Tongue (tissue), 3 donors: ENCODE measurements at places on chromosomes 13 and 19.

GRCh38 chr19:37470216-37470615, 1.1 kb downstream of the ZNF570 start:
- no peak for DNase-seq

DNA sequence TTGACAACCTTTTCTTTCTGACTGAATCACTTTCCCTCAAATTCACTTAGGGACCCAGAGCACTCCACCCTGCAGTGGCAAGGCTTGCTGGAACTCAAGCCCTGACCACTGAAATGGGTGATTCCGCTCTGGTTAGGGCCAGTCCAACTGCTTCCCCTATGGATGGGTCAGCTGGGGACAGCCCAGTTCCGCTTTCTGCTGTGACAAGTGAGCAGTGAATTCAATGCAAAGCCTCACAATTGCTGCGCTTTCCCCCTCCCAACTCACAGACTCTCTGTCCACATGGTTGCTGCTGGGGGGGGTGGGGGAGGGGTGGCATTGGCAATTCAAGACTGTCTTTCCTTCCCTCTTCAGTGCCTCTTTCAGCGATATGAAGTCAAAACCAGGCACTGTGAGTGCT, 18.7 kb downstream of the CD70 start:
- DNase-seq: no peak

DNA sequence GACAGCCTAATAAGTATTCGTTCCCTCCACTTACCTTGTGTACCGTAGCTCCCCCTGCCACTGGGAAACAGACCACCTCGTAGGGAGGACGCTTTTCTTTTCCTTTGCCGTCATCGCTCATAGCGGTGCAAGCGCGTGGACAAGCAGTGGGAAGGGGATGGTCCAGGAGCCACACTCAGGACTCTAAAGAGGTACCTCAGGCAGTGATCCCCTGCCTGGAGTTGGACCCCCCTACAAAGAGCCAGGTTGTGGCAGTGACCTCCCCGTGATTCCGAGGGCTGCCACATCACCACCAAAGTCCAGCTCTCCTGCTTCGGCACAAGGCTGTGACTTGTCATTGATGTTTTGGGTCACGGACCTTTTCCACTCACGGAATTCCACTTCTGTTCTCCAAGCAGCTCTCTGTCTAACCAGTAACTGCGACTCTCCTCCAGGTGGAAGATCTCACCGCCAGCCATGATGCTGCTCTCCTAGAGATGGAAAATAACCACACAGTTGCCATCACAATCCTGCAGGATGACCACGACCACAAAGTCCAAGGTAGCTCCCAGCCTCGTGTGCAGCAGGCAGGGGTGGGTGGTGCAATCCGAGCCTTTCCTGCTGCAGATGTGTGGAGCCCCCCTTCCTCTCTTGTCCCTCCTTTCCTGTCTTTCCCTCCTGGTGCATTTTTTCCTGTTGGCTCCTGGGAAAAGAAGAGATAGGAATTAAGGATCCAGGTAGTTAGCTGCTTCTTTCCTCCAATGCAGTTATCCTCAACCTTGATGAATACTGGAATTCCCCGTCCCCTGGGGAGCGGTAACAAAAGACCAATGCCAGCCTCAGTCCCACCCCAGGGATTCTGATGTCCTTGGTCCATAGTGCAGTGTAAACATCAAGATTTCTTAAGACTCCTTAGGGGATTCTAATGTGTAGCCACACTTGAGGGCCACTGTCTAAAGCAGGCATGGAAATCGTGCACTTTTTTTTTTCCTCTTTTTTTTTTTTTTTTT, 107.7 kb downstream of the SLC7A1 start:
- no peak for DNase-seq

GRCh38 chr19:28296506-28296905, 916.4 kb downstream of the UQCRFS1 start:
- DNase-seq: no peak

DNA sequence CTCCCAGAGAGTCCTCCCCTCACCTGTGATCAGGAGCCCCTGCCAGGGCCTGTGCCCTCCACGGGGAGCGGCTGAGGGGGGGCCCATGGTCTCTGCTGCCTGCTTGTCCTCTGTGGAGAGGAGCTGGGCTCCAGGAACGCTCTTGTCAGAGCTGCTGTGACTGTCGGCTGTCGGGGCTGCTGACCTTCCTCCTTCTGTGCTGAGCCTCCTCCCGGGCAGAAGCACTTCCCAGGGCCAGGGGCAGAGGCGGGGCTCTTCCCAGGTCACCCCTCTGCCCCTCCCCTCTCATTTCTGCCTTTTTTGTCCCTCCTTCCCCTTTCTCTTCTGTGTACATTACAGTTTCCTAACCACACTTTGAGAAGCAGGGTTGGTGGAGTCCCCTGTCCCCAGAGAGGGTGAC, at the start of gene CEACAM4:
Gene CEACAM4, minus strand, starts transcription at position 198 of the 400 bp plus-strand sequence. Its CDS starts 111 bp downstream, at position 87.
- DNase-seq: no peak

GRCh38 chr13:99528547-99528946, 27.3 kb downstream of the TM9SF2 start:
- peak; percentile 33 for DNase-seq

DNA sequence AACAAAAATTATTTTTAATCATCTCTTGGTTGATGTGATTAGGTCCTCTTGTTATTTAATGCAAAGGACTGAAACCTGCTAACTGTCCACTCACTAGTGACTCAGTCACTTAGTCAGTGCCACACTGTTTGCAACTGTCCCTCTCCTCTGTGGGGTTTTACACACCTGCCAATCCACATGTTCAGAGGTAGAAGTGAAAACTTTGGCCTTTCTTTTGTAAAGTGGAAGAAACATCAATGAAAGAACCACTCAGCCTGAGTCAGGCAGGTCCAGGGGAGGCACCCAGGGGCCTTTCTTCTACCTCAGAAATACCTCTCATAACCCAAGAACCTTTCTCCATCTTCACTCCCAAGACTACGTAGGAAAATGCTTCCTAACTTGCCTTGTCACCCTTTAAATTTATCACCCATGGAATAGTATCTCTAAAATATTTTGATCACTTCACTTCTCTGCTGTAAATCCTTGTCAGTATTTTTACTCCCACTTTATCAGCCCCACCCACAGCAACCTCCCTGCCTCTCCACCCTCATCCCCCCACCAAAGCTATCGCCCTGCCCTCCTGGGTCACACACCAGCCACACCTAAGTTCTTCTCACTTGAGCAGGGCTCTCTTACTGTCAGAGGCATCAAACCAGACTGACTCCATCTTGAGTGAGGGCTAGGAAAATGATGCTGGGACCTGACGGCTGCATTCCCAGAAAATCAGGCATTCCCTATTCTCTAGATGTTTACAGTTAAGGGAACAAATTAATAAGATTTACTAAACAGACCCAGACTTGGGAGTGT, 29.6 kb upstream of the EEF1AKMT1 start:
- DNase-seq: no peak

DNA sequence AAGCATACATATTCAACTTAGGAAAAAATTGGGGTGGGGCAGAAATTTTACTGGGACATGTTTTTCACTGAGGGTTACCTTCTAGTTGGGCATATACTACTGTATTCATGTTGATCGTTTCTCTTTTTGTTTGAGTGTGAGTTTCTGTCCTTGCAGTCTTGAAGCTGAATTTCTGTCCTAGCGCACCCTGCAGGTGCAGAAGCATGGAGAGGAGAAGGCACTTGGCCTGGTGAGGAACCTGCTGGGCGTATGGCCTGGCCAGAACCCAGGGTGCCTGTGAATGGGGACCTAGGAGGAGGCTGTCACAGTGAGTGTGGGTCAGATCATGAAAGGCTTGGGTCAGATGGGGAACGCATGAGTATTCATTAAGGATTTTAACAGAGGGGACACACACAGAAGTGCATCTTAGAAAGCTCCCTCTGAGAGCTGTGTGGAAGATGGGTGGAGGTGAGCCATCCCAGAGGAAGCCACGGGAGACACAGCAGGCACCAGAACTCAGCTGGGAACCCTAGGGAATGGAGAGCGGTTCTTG, 36.8 kb downstream of the SERP2 start:
- no peak for DNase-seq

DNA sequence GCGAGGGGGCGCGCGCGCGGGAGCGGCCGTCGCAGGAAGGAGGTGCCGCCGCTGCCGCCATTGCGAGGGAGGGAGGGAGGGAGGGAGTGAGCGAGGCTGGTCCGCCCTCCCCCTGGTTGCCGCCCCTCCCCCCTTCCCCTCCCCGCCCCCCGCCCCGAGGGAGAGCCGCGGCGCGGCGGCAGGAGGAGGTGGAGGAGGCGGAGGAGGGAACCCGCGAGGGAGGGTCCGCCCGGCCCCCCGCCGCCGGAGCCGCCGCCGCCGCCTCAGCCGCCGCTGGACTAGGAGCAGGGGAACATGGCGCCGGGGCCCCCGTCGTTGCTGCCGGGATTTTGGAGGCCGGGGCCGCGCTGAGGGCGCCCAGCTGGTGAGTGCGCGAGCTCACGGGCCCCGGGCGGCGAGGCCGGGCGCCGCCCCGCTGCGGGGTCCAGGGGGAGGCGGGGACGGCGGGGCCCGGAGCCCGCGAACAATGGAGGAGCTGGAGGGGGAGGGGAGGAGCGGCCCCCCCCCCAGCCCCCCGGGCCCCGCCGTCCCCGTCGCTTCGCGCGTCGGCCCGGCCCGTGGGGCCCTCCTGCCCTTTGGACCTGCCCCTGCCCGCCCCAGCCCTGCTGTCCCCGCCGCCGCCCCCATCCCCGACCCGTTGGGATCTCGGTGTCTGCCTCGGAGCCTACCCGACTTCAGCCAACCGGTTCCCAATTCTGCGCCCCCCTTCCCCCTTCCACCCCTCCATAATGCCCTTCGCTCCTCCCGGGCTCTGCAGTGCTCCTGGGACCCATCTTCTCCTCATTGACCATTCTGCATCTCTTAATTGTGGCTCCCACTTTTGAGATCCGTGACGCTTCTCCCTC, at the start of gene ARHGAP35:
Gene ARHGAP35, plus strand, starts transcription at position 152 of the 845 bp plus-strand sequence. CDS start 57,679 bp downstream, outside the sequence.
- DNase-seq: no peak

DNA sequence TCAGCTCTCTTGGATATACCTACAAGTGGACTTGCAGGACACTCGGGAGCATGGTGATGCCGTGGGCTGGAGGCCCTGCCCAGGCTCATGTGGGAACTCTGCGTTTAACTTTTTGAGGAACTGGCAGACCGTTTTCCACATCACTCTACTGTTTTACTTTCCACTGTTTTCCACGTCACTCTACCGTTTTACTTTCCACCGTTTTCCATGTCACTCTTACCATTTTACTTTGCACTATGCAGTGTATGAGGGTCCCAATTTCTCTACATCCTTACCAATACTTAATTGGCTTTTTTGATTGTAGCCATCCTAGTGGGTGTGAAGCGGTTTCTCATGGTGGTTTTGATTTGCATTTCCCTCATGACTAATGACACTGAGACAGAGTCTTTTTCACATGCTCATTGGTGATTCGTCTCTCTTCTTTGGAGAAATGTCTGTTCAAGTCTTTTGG, 40.5 kb downstream of the GATAD2A start:
- no peak for DNase-seq

GRCh38 chr19:1585243-1585580, 7.5 kb downstream of the MBD3 start:
- DNase-seq: no peak

GRCh38 chr19:16136185-16136999, 7.1 kb upstream of the HSH2D start:
- no peak for DNase-seq

DNA sequence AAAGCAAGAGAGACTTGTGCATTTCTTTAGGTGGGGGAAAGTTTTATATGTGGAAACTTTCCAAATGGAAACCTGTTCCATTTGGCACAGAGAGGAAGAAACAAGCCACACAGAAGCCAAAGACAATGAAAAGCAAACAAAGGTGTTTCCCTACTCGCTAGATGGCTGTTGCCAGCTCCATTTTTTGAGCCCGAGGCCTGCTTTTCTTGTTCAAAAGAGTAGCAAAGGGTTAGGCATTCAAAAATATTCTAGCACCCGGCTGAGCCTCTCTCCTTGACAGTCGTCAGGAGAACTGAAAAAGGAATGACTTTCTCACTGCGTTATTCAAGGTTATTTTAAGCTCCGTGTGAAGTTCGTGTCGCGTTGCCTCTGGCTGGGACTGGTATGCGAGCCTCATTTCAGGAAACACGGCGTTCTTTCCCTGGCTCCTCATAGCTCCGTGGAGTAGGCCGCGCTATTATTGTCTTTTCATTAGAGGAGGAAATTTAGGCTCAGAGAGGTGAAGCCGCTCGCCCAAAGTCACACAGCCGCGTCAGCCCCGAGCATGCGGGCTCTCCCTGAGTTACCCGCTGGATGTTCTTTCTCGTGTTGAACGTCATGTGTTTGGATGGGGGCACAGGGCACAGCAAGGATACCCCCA, 7.6 kb downstream of the TRPM4 start:
- peak; percentile 77 for DNase-seq

- no peak for DNase-seq
These were observed 21.9 kb downstream of the ONECUT3 start for GRCh38 chr19:1774989-1775772.

- peak; percentile 20 for DNase-seq
These were observed 138.4 kb downstream of the RFC3 start for GRCh38 chr13:33956346-33956745.

- DNase-seq: no peak
These were observed 18.4 kb upstream of the CACTIN start for GRCh38 chr19:3645067-3645396.

GRCh38 chr19:47545061-47545948, 27.6 kb downstream of the ZNF541 start:
- no peak for DNase-seq

- DNase-seq: no peak
These were observed 2.2 kb downstream of the GFY start for GRCh38 chr19:49427339-49427738.

DNA sequence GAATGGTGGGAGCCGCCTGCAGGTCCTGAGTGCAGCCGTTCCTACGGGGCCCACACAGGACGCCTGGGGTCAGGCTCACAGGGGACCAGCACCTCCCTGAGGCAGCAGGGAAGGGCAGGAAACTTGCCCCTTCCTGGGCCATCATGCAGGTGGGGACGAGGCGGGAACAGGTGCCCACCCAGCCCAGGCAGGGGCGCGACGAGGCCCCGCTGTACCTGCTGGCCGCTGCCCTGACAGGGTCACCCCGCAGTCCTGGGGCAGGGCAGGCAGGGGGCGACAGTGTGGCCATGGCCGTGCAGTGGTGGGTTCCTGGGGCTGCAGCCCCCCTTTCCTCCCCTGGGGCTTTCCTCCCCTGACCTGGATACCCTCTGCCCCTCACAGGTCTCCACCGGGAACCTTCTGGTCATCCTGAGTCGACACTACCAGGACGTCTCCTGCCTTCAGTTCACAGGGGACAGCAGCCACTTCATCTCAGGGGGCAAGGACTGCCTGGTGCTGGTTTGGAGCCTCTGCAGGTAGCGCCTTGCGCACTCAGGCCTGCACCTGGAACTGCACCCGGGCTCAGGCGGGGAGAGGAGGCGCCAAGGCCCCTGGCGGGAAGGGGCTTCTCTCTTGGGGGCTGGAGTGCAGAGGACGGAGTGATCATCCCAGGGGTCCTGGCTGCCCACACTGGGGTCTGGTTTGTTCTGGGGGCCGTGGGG, 5.4 kb downstream of the WDR18 start:
- no peak for DNase-seq

GRCh38 chr19:45739498-45740439, 6.5 kb downstream of the MEIOSIN start:
- DNase-seq: no peak

DNA sequence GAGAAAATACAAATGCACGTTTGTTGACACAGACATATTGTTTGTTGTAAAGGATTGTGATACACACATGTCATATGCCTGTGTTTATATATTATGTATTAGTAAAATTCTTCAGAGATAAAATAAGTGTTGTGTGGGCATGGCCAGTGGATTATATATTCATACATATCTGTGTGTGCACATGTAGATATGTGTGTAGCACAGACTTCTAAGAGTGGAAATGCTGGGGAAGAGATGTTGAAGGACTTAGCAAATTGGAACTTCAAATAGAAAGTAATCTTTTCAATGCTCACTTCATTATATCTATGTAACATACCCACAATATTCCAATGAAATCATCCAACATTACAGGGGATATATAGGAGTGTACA, 413.2 kb downstream of the LMO7 start:
- DNase-seq: no peak

GRCh38 chr19:1811472-1811894, 593 bp downstream of the ATP8B3 start:
- no peak for DNase-seq
